ENCODE measurements at places on chromosomes 7 and 10.
A peak's percentile ranks its signal among the peaks of the same experiment; 100 is the strongest.

DNA sequence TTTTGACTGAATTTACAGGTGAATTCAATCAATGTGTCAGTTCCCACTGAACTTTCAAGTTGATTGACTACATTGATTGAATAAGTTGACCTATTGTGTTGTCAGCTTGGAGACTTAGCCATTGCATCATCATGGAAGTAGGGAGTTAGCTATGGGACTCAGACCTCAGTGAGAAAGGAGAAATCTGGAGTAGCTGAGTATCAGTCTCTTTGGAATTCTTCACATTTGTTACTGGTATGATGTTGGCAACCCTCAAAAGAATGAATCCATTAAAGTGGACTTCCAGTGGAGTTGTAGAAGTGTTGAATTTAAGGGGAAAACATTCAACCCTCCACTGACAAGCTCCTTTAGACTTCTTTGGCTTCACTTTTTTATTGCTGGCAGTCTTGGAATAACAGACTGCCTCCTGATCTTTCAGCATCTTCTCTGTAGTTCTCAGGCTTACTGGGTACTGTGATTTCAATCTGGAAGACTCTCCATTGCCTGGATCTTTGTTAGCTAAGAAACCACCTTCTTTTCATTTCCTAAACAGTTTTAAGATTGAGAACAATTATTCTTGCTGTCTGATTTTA lies 160.3 kb upstream of the NRP1 start:
- no peak for DNase-seq

DNA sequence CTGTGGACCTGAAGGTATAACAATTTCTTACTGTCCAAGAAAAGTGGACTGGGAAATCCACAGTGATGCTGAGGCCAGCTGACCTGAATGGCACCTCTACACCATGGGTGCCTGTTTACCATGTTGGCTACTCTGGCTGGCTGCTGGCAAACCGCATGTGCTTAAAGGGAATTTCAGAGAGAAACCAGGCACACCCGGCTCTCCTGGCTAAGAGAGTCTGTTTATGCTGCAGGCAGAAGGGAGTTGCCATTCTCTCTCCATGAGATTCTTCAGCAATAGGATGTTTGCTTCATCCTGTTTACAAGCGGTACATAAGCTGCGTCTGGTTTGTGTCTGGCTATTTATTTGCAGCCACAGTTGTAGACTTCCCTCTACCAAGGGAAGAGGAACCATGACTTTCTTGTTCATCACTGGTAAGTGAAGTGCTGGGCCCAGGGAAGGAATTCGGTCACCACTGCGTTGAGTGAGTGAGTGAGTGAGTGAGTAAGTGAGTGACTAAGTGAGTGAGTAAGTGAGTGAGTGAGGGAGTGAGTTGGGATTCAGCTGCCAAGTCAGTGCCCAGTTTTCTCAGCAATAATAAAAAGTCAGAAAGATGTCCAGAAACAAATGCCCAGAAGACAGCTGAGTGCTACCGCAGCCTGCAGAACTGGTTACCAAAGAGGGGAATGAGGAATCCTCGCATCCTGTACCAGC lies 90.4 kb downstream of the COBL start:
- no peak for DNase-seq

DNA sequence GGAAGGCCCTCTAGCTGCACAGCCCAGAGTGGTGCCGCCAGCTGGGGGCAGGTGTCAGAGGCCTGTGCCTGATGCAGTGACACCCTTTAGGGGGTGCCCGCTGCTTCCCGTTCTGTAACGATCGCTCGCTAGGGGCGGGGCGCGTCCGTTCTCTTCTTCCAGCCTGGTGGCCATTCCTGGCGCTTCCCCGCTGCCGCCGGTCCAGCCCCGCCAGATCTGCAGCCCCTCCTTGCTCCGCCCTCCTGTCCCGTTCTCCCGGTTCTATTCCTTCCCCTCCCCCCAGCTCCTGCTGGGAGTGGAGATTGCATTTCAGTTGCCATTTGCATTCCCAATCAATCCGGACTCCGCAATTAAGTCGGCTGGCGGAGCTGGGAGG lies 39.2 kb downstream of the AGAP3 start:
- no peak for DNase-seq

DNA sequence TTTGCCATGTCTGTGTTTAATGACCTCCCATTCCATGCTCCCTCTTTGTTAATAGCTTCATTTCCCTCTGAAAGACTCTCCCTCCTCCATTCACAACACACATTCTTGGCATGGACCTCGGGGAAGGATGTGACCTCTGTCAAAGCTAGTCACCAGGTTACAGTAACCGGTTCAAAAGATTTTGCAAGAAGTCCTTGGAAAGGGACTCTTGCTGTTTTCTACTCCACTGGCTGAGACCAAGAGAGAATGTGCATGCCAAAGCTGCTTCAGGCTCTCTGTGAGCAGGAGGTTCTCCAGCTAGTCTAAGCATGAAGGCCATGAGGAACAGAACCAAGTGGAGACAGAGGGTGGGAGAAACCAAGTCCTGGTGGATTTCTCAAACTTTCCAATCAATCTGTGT lies 732.6 kb downstream of the CCSER2 start:
- DNase-seq: no peak

DNA sequence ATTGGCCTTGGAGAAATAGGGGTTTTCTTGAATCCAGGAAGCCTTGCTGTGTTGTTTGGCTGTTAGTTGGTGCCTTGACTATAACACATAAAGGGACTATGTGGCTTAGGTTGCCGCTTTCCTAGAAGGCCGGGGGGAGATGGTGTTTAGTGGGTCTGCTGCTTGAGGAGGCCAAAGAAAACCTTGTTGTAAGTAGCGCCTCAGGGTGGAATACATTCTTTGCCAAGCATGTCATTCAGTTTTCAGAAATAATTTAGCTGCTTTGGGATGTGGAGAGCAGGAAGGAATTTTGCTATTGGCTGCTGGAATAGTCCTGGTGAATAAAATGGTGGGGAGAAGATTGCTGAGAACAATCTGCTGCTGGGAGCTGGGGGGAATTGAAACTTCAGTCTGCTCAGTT lies 132.9 kb upstream of the WNT16 start:
- DNase-seq: no peak

- no peak for DNase-seq
Observed at GRCh38 chr10:52900593-52900992, 128.0 kb upstream of the MBL2 start.

GRCh38 chr7:68256295-68256694 lies 1259.7 kb downstream of the TYW1 start:
- DNase-seq: no peak

GRCh38 chr10:103602028-103602851 lies 108.7 kb downstream of the NEURL1 start:
- DNase-seq: no peak

GRCh38 chr10:56537984-56538383 lies 176.9 kb upstream of the ZWINT start:
- no peak for DNase-seq

DNA sequence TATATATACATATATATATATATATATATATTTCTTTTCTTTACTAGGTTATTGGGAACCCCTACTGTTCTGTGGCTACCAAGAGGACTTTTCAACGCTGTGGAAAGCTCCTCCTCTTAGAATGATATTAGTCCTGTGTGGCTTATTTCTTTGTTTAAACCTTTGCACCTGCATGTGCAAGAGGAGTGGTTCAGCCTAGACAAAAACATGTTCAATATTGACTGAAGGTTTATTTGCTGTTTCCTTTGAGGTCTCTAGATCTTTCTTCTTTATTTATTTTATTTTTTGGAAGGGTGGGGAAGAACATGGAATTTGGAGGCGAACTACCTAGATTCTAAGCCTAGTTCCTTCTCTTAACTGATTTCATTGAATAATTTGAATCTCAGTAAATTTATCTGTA lies 118.1 kb downstream of the GNAT3 start:
- DNase-seq: no peak

DNA sequence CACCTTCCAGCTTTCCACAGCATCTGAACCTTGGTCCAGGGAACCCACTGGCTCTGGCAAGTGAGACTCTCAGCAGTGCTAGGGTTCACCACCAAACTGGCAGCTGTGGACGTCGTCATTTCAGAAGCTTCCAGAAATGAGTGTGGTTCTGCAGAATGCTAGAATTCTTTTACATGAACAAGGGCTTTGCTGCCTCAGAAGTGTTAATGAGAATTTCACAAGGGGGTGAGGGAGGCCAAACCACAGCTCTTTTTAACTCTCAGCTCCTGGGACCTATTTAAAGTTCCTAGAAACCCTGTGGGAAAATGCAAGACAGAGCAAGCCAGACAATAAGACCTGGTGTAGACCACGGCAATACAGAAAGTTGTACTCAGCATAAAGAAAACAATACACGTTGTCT lies 129.3 kb upstream of the BET1 start:
- no peak for DNase-seq

- no peak for DNase-seq
Observed at GRCh38 chr7:155669717-155670505, 25.4 kb downstream of the RBM33 start.

GRCh38 chr7:104992306-104992705 lies 21.7 kb upstream of the KMT2E start:
- DNase-seq: no peak

DNA sequence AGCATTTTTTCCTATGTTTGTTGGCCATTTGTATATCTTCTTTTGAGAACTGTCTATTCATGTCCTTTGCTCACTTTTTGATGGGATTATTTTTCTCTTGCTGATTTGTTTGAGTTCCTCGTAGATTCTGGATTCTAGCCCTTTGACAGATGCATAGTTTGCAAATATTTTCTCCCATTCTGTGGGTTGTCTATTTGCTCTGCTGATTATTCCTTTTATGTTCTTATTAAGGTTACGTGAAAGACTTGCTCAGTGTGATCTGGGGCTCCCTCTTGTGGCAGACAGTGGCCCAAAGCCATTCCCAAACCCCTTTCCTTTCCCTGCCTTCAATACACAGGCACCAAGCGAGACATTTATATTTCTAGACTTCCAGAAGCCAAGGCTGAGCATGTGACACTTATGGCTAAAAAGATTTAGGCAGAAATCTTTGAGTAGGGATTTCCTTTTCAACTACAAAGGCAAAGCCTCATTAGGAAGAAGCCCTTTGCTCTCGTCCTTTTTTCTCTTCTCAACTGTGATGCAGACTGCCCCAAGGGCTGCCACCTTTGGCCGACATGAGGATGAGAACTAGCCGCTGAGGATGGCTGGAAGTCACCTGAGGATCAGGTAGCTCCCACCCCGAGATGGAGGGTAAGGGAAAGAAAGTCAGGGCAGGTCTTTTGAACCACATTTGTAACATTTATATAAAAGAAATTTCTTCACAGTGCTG lies 23.6 kb downstream of the ST8SIA6 start:
- peak; percentile 37 for DNase-seq

DNA sequence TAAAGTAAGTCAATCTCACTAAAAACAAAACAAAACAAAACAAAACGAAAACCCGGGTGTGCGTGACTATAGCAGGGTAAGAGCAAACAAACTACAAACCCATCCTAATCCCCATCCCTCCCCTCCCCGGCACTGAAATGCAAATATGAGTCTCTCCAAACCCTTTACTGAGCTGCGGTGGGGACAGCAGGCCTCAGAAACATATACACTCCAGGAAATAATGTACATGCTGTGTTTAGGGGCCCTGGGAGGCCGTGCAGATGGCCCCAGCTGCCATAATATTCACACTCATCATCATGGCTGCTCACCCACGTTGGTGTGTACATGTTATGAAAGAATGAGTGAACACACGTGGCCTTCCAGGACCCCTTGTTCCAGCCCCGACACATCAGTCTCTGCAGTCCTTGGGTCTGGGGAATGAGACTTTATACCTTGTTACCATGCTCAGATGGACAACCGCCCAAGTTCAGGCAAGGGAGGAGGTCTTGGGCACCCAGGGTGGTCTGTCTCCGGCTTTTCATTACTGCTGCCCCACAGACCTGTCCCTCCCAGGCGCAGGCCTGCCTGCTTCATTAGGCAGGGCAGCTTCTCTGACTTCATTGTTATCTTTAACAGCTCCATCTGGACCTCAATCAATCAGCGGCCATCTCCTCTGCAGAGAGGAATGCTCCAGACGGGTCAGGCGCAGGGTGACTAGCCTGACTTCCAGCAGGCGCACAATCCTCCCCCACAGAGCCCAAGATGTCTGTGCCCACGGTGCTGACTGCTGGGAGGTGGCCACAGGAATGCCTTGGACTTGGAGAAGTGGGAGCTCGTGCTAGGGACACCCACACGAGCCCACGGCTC lies 20.6 kb downstream of the HSPA12A start:
- DNase-seq: no peak

DNA sequence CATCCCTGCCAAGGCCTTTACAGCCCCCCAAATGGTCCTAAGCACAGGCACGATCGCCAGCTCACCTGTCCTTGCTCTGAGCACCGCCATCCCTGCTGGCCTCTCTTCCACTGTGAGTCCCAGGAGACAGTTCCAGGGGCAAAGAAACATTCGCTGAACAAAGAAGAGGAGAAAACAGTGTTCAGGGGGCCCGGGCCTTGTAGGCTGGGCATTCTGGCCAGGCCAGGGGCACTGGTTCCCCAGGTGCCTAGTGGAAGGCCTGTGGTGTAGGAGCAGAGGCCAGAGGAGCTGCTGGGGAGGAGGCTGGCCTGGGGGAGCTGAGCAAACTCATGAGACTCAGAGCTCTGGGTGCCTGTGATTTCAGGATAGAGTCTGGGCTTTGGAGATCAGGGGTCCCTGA lies 22.6 kb downstream of the AQP1 start:
- DNase-seq: no peak

- peak; percentile 73 for DNase-seq
Observed at GRCh38 chr10:69696073-69696731, 66.2 kb downstream of the FAM241B start.

DNA sequence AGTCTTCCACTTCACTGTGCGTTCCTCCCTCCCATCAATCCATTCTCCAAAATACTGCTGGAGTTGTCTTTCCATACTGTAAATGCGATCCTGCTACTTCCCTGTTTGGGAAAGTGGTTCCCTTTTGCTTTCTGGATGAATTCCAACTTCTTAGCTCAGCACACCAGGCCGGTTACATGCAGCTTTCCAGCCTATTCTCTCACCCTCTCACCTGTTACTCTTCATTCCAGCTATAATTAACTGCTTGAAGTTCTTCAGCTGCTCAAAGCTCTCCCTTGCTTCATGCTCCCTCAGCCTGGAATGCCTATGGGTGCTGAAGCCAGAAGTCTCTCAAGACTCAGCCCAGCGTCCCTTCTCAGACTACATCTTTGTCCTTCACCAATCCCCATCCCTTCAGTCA lies 6.0 kb upstream of the ZNRF2 start:
- DNase-seq: no peak

GRCh38 chr10:85864173-85864549 lies 502.4 kb downstream of the GRID1 start:
- no peak for DNase-seq

Data from AG09309 (cell line).